ENCODE measurements at places on chromosomes 11 and 22.

GRCh38 chr11:3737386-3737933, 59.9 kb downstream of the NUP98 start:
- no peak for DNase-seq

DNA sequence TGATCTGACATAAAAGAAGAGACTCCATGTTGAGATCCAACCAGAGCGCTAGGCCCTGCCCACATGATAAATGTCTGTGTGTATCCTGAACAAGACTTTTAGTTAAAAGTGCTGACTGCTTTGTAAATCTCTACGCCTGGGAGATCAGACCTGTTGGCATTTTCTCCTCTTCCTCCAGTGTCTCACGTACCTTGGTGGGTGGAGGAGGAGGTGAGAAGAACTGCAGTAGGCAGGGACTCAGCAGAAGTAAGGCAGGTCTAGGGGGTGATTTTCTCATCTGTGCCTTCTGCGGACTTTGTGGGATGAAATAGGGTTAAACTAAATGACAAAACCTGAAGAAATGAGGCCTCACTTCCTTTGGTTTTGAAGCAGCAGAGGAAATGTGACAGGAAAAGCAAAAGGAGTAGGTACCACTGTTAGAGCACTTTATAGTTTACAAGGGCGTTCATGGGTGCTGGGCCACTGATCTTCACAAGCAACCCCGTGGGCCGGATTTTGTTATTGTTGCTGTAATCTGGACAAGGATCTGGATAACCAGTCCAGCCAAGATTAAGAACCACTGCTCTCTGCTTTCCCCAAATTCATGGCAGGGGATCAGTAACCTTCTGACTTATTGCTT, 36.7 kb upstream of the PLET1 start:
- DNase-seq = peak; percentile 41

DNA sequence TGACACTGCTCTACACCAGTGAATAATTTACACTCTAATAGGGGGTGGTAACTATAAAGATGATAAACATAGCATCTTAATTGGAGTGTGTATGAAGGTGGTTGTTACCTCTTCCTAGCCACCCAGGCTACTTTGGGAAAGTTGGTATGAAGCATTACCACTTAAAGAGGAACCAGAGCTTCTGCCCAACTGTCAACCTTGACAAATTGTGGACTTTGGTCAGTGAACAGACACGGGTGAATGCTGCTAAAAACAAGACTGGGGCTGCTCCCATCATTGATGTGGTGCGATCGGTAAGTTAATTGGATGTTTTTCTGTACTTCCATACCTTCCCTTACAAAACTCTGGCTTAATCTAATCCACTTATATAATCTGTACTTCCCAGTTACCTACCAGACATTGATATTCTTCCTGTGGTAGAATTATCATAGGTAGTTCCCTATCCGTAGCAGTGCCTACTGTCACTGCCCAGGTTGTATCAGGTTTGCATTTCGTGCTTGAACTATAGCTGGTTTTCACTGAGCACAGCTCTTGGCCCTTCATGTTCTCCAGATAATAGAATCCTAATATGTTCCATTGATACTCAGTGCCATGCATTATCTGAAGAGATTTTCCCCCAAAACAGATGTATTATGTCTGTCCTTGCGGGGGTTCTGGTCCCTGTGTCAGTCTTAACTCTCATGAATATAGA, 2.2 kb downstream of the RPL27A start:
- no peak for DNase-seq

GRCh38 chr11:104049116-104049515, 12.7 kb downstream of the DDI1 start:
- no peak for DNase-seq

DNA sequence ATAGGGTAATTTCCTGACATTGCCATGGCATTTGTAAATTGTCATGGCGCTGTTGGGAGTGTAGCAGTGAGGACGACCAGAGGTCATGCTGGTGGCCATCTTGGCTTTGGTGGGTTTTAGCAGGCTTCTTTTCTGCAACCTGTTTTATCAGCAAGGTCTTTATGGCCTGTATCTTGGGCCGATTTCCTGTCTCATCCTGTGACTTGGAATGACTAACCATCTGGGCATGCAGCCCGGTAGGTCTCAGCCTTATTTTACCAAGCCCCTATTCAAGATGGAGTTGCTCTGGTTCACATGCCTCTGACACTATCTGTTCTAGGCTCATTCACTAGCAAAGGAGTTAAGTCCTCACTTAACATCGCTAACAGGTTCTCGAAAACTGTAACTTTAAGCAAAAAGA, 1374.2 kb downstream of the FAM181B start:
- DNase-seq = no peak

GRCh38 chr22:46067159-46068111, 82.9 kb upstream of the PPARA start:
- DNase-seq = no peak

- peak; percentile 62 for DNase-seq
These were observed 14.4 kb upstream of the LRP5 start for GRCh38 chr11:68297812-68298658.
